ENCODE measurements at places on chromosomes 1 and 21. TPM values are rescaled to one million over a fixed set of nuclear protein-coding genes. Genes with fewer than 3 reads are reported as not detected.

MAP1LC3C gene
- polyA plus RNA-seq = 10.7 TPM

PRRX1 gene
- polyA plus RNA-seq = 145 TPM

PRAMEF8 gene
- polyA plus RNA-seq = not detected

NCDN gene
- 20.0 TPM for polyA plus RNA-seq

ADAMTS4 gene
- polyA plus RNA-seq = 11.5 TPM

CELF3 gene
- polyA plus RNA-seq = 0.70 TPM

UBE2Q1 gene
- polyA plus RNA-seq = 71.9 TPM

FALEC gene
- polyA plus RNA-seq = 1.0 TPM

FBLIM1 gene
- 41.4 TPM for polyA plus RNA-seq

CLCA4 gene
- not detected for polyA plus RNA-seq

FLG2 gene
- polyA plus RNA-seq = 0.05 TPM

TMOD4 gene
- 21.6 TPM for polyA plus RNA-seq

RAP1GAP gene
- 1.8 TPM for polyA plus RNA-seq

KLF17 gene
- polyA plus RNA-seq = not detected

TNFRSF25 gene
- polyA plus RNA-seq = 7.2 TPM

GRIK3 gene
- 1.1 TPM for polyA plus RNA-seq

EDN2 gene
- polyA plus RNA-seq = 0.30 TPM

TAS1R1 gene
- 4.5 TPM for polyA plus RNA-seq

ENAH gene
- polyA plus RNA-seq = 92.1 TPM

SRP9 gene
- 174 TPM for polyA plus RNA-seq

OR10R2 gene
- polyA plus RNA-seq = 0.70 TPM

PTPN7 gene
- 1.0 TPM for polyA plus RNA-seq

F13B gene
- polyA plus RNA-seq = not detected

OR2T2 gene
- polyA plus RNA-seq = not detected

HSPG2 gene
- polyA plus RNA-seq = 382 TPM

Measured in muscle of leg (tissue), 16 donors.